ENCODE measurements at places on chromosomes 16 and 17.

DNA sequence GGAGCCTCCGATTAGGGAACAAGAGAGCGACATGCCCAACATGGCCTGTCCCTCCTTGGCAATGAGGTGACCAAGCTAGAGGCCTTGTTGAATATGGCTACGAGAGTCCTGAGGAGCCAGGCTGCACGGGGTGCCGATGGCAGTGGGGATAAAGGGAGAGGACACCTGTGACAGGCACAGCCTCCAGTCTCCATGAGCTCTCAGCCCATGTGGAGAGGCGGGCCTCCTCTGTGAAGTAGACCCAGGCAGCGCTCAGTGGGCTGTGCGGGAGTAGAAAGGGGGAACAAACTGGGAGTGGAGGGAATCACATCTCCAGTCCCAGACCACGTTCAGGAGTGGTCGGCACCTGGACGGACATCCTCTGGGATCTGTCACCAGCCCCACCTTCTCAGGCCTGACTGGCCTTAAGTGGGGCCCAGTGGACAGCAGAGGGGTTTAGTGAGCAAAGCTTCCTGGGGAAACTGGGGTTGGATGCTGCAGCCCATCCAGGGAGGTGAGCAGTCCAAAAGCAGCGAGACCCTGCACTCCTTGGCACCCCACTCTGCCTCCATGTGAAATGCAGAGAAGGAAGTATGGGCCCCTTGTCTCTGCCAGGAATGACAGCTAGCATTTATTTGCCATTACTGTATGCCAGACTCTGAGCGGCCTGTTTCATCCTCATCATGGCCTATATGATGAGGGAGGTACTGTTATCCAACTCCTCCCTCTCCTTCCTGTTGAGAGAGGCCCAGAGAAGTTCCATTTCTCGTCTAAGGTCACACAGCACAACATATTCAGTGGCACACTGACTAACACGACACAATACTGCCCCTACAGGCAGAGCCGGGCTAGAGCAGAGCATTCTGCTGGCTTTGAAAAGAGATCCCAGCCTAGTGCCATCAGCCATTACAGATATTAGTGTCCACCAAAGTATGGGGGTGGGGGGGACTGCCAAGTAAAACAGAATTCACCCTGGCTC lies 4.5 kb upstream of the TMEM92 start:
- DNase-seq = no peak

DNA sequence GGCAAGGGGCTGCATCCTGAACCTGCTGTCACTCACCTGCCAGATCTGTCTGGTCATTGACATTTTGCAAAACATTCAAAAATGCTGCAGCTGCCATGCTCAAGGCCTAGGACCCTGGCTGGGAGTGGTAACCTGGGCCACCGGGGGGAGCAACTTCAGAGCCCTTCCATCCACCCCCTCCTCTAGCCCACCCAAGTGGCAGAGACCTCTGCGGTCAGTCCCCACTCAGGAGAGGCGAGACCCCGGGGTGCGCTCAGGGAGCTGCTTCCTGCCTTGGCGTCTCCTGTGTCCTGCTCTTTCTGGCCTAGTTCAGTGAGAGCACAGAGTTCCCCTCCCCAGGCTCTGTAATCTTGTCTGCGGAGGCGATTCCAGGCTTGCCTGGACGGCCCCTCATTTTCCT lies 108.8 kb downstream of the CCDC182 start:
- peak; percentile 52 for DNase-seq

GRCh38 chr16:84053237-84053636 lies 10.6 kb upstream of the SLC38A8 start:
- DNase-seq = no peak

DNA sequence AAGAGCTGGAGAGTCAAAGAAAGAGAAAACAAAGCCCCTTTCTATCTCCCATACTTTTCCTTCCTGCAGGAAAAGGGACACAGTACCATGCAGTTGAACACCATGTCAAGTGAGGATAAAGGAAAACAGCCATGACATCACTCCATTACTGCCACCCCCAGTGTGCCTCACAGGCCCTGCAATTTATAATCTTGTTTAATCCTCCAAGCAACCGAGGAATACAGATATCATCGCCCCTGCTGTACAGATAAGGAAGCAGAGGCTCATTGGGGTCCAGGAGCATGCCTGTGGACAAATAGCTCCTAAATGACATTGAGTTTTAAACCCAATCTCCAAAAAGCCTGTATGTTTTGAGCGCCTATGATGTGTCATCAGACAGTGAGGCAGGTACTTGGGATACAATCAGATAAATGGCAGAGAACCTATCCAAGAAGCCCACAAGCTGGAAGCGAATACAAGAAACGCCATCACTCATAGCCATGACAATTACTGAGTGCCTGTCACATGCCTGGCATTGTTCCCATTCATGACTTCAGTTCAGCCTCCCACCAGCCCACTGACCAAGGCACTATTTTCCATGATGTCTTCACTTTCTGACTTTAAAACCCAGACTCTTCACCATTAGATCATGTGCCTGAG lies 45.5 kb downstream of the CPPED1 start:
- DNase-seq = no peak

- no peak for DNase-seq
Observed at GRCh38 chr17:69188064-69188463, 40.6 kb downstream of the ABCA10 start.

GRCh38 chr16:68236137-68236825 lies 354 bp upstream of the ESRP2 start:
- peak; percentile 36 for DNase-seq

GRCh38 chr16:18958621-18959029 lies 25.1 kb upstream of the TMC7 start:
- no peak for DNase-seq

GRCh38 chr17:44006272-44006597 lies 1.8 kb downstream of the NAGS start:
- peak; percentile 42 for DNase-seq

- peak; percentile 47 for DNase-seq
Observed at GRCh38 chr17:72421128-72422092, 300.6 kb downstream of the SOX9 start.

DNA sequence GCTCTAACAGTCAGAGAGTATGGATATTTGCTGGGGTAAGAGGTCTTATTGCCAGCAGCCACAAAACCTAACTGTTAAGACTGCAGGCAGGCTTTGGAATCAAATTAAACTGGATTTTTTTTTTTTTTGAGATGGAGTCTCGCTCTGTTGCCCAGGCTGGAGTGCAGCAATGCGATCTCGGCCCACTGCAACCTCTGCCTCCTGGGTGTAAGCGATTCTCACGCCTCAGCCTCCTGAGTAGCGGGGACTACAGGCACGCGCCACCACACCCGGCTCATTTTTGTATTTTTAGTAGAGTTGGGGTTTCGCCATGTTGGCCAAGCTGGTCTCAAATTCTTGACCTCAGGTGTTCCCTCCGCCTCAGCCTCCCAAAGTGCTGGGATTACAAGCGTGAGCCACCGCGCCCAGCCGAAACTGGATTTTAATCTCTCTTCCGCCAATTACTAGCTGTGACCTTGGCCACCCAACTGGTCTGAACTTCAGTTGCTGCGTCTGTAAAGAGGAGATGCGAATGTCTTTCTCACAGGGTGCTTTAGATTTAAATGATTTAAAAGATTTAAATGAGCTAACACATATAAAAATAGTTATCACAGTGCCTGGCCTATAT lies 842 bp downstream of the MRPL10 start:
- no peak for DNase-seq

- DNase-seq = no peak
Observed at GRCh38 chr17:66938656-66939055, 25.9 kb upstream of the CACNG4 start.

Data from NCI-H526 treated with DMSO at 0.1 percent for 48 hours (cell line).